ENCODE measurements at places on chromosomes 4 and X.
A peak's percentile ranks its signal among the peaks of the same experiment; 100 is the strongest.

DNA sequence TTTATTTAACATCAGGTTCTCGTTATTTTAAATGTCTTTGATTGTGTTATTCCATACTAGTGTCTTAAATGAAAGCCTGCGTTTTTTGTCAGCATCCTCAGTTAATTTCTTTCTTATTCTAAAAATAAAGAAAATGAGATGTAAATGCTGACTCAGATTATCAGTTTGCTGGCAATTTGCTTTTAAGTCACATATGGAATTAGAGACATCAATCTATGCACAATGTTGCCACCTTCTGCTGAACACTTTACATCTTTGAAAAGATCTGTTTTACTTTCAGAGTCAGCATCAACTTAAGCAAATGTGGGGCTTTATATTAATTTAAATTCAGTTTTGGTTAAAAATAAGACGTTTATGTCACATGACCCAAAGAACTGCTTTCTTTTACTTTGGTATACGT is 99.2 kb downstream of the ADGRL3 start:
- no peak for DNase-seq

DNA sequence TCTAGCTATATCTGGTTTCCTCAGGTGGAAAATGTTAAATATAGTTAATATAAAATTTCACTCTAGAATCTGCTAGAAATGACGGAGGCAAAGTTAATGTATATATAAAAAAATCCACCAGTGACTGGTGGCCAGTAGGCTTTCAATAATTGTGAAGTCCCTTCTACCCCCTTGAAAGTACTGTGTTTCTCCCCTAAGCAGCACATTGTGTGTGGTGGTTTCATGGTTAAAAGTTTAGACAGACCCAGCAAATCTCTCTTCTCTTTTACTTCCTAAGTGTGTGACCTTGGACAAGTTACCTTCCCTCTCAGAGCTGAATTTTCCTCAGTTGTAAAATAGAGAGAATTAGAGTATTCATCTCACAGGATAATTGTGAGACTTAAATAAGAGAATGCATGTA is 600 bp upstream of the HEPH start:
- no peak for DNase-seq

DNA sequence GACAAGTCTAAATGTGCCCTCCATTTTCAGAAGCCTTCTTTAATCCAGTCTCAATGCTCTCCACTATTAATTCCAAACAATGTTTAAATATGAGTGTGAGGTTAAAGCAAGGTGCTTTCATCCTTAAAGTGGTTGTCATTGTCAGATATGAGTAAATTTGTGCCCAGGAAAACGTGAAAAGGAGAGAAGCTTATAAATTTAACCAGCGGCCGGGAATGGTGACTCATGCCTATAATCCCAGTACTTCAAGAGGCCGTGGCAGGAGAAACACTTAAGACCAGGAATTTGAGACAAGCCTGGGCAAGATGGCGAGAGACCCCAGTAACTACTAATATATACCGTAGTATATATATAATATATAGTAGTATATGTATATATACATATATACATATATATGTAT is 270.0 kb downstream of the ARHGAP24 start:
- no peak for DNase-seq

GRCh38 chr4:121307445-121308327 is 73.1 kb downstream of the QRFPR start:
- DNase-seq: peak; percentile 27

DNA sequence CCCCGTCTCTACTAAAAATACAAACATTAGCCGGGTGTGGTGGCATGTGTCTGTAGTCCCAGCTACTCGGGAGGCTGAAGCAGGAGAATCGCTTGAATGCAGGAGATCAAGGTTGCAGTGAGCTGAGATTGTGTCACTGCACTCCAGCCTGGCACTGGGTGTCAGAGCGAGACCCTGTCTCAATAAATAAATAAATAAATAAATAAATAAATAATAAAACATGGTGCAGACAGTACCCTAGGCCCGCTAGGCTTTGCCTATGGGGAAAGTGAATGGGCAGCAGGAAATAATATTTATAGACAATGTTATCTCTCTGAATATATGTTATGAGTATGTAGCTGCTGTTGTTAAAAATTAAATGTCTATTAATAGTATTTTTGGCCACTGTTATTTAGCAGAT is 130.4 kb downstream of the LARP7 start:
- DNase-seq: no peak

DNA sequence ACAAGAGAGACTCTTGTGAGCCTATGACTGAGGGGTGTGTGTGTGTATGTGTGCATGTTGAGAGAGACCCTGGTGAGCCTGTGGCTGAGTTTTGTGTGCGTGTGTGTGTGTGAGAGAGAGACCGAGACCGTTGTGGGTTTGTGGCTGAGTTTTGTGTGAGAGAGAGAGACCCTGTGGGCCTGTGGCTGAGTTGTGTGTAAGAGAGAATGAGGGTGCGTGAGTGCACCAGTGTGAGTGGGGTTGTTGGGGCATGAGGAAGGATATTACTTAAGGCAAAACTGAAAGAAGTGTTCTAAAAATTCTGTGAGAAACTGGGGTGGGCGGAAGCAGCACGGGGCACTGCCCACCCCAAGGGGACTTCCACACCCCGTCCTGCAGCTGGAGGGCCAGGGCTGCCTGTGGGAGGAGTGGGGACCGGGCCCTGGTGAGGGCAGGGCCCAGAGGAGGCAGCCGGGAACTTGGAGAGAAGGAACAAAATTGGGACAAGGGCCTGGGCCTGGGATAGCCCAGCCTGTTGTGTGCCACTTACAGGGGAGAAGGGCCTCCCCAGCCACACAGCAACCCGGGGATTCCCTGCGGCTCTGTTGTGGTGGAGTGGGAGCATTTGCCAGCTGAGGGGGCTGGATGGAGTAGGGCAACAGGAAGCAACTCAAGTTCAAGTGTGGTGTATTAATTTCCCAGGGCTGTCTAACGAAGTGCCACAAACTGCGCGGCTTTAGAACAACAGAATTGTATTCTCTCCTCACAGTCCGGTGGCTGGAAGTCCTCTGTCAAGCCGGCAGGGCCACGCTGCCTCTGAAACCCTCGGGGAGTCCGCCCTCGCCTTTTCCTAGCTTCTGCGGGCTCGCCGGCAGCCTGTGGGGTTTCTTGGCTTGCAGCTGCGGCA is 22.1 kb downstream of the TMEM131L start:
- peak; percentile 61 for DNase-seq

DNA sequence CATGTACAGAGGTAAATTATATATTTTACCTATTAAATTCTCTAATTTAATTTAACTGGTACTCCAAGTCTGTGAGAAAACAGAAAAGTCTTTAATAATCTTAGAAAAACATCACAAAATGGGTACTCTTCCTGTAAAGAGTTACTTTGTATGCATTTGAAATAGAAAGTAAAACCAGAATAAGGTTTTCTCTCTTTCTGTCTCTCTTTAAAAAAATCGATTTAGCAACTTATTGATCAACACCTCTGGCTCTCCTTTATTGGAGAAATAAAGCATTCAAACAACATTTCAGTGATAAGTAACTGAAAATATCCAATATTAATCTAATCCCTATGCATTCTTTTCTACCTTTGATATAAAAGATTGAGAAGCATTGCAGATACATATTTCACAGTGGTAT is 27.4 kb downstream of the ATOH1 start:
- no peak for DNase-seq

DNA sequence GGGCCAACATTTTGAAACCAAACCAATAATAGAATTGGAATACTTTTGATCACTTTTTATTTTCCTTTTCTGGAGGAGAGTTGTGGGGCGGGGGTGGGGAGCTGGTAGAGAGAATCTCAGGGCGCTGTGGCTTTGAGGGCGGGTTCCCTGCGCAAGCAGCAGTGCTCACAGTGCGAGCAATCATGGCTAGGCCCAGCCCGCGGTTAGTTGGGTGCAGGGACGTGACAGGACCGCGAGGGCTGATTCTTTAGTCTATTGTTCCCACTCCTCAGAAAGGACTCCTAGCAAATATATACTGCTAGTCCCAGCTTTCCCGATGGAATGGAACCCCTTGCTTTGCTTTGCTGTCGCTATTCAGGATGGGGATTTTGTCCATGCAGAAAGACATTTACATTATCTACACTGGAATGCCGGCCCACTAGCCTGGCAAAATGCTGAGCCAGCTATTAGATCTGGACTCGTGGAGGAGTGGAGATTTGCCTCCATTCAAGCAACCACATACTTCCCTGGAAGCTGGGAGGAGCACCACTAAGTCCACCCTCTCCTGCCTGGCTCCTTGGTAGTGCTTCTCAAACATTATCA is 23.9 kb upstream of the APLN start:
- no peak for DNase-seq

- no peak for DNase-seq
Observed at GRCh38 chr4:166198516-166199310, 325.7 kb downstream of the TLL1 start.

- no peak for DNase-seq
Observed at GRCh38 chr4:174522183-174523024, at the start of gene HPGD. TSS of gene HPGD (minus strand) at chr4:174522488. CDS start at chr4:174522451, 37 bp downstream.

- DNase-seq: no peak
Observed at GRCh38 chrX:43822014-43822413, 60.2 kb downstream of the MAOB start.

- no peak for DNase-seq
Observed at GRCh38 chrX:71615056-71615455, 3.3 kb downstream of the CXCR3 start.

DNA sequence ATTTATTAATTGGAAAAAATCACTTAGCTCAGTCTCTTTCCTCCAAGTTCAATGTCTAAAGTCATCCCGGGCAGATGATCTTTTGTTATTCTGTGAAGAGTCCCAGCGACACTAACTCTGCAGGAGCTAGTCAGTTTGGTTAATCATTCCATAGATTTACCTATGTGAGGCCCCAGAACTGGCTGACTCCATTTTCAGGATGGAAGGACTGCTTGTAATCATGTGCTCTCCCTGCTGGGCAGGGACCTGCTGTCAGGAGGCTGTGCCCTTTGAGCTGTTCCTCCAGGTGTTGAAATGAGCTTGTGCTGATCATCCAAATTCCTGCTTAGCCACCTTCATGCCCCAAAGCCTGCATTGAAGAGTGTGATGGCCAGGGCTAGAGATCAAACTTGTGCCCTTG is 169.8 kb downstream of the NHS start:
- no peak for DNase-seq

DNA sequence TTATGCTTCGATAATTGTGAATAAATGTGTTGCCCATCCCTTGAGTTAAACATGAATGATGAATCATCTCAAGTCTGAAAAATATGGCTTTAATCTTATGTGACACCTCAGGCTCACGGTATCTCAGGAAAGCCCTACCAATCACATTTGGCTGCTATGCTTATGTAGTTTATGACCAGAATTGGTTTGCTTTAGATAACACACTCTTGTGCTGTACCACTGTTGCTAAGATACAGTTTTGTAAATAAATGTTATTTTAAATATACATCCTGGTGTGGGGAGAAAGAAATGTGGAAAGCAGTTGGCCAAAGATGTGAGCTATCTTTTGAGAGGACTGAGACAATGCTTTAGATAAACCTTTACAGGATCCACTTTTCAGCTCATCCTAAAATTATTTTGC is 63.2 kb downstream of the NPY1R start:
- DNase-seq: no peak

GRCh38 chrX:13102636-13103035 is 58.2 kb upstream of the FAM9C start:
- DNase-seq: no peak

- no peak for DNase-seq
Observed at GRCh38 chr4:169439244-169439643, 168.5 kb upstream of the SH3RF1 start.

GRCh38 chrX:8913655-8914409 is 112.6 kb upstream of the FAM9A start:
- DNase-seq: no peak

DNA sequence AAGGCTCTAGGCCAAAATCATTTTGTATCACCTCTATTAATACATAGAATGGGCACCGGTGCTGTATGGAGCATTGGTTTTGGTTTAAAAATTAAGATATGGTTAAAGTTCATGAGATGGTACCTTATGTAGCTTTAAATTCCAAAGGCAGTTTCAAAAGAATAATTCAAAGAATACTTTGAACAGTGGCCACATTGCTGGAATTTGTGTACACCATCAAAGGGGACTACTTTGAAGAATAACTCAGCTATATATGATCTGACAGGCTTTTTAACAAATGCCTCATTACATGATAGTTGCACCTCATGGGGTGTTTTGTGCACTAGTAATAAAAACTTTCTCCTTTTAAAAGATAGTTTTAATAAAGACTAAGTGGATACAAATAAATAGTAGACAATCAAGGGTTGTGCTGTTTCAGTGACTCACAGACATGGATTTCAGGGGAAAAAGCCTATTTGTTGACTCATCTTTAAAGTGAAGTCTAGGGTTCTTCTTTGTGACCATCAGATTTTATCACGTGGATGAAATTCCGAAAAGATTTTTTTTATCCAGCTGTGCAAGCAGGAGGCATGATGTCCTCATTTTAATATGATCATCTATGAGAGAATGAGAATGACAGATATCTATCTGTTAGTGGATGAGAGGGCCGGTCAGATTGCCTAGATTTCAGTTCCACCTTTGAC is 12.8 kb downstream of the MTM1 start:
- no peak for DNase-seq
